ENCODE measurements at places on chromosomes 2 and 18.

DNA sequence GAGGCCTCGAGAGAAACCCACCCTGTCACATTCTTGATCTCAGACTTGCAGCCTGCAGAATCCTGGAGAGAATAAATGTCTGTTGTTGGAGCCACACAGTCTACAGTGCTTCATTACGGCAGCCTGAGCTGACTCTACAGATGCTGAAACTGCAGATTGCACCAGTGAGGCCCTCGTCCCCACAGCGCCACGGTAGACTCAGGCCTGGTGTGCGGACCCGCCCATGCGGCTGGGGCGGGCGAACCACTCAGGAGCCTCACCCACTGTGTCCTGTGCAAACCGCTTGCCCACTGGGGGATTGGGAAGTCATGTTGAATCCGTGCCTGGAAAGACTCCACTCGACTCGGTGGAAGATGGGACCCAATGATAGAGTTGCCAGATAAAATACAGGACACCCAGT lies 125.2 kb upstream of the COPS8 start:
- DNase-seq = no peak

GRCh38 chr2:174634130-174635014 lies 36.8 kb upstream of the WIPF1 start:
- DNase-seq = no peak

- DNase-seq = no peak
Measured at GRCh38 chr2:68362069-68362468, 3.0 kb upstream of the PLEK start.

- DNase-seq = no peak
Measured at GRCh38 chr18:59455728-59456276, 96.7 kb upstream of the LMAN1 start.

DNA sequence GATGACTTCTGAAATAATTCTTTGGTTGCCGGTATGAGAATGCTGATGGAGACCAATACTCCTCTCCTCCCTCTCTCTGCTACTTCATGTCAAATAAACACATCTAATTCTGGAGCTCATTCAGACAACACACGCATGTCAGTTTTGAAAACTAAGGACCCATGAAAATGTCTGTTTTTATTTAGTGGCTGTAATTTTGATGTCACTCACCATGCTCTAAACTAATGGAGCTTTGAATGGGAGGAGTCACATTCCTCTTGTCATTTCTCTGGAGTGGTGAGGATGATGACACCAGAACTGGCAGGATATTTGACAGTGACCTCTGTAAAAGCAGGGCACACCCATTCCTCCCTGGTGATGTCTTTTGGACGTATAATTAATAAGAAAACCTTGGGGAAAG lies 163.0 kb downstream of the PHLPP1 start:
- DNase-seq = no peak

DNA sequence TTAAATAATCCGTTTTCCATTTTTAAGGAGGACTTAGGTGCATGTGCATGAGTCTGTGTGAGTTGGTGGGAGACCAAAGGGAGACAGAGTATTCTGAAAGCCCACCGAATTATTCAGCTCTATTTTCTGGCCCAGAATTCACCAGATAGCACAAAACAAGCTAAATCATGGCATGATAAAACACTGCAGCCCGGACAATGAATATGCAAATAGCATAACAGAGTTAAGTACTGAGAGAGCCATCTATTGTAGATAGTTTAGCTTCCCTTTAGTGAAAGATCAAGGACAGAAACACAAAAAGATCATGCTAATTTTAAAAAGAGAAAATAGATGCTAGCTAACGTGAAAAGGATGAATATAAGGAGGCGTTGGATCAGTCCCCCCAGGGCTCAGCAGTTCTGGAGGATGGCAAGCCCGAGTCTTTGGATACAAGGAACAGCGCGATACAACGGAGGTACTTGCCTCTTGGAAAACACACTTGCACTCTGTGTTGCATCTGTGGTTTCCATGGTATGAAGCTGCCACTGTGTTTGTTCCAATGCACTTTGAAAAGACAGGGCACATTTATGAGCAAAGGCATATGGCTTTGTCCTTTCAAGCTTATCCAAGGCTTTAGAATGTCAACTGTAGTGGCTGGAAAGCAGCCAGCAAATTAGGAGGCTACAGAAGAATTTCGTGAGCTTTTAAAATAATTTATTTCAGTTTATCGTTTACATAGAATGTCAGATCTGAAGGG lies 119.9 kb downstream of the LYPD1 start:
- no peak for DNase-seq
